ENCODE measurements at places on chromosomes 7 and 10.

GRCh38 chr10:52759154-52759553, 13.4 kb downstream of the MBL2 start:
- no peak for DNase-seq

DNA sequence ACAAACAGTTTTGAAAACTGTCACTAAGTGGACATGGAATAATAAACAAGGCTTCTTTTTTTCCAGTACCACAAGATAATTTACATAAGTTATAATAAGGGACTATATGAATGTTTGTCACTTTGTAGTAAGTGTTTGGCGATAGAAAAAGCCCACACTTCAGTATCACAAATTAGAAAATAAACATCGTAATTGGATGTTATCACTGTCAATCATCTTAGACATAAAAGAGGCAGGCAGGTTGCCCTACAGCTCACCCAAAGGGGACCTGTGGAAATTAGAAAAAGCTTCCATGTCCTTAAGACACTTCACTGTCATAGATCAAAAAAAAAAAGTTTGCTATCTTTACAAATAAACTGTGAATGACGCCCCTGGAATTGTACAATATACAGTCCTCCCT, 3.6 kb upstream of the NOC3L start:
- DNase-seq: no peak

DNA sequence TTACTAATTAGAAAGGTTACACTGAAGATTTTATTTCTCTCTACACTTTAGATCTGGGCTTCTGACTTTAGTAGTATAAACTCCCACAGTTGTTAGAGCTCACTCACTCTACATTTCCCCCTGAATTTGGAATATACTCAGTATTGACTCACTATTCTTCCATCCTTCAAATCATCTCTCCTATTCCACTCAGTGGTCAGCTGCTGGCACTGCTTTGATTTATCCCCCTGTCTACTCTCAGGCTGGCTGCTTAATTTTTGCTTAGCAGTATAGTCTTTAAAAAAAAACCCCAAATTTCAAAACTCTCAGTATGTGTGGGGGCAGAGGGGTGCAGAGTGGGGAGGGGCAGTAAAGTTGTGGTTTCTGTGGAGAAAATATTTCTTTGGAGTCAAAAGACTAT, 68.9 kb downstream of the CDK6 start:
- no peak for DNase-seq

GRCh38 chr7:30996883-30997282, 33.1 kb downstream of the GHRHR start:
- DNase-seq: no peak

GRCh38 chr7:103113164-103113563, 35.7 kb downstream of the NAPEPLD start:
- DNase-seq: no peak

DNA sequence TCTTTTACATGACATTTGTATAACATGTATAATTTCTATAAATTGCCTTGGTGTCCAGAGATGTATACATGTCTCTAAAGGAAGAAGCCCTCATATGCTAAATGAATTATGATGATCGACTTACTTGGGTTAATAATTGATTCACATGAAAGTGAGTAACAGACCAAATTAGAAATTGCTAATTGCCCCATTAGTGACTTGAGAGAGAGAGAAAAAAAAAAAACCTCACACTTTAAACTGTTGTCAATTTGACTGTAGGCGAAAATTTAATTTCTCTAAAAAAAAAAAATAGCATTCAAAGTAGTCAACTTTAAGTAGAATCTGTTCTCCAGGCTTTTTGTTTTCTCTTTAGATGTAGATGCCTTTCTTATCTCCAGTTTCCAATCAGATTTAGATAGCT, 383.3 kb downstream of the SH2D4B start:
- no peak for DNase-seq

GRCh38 chr7:137147338-137147720, 196.2 kb downstream of the PTN start:
- DNase-seq: no peak

- no peak for DNase-seq
Measured at GRCh38 chr10:372566-372965, 237.3 kb downstream of the ZMYND11 start.

DNA sequence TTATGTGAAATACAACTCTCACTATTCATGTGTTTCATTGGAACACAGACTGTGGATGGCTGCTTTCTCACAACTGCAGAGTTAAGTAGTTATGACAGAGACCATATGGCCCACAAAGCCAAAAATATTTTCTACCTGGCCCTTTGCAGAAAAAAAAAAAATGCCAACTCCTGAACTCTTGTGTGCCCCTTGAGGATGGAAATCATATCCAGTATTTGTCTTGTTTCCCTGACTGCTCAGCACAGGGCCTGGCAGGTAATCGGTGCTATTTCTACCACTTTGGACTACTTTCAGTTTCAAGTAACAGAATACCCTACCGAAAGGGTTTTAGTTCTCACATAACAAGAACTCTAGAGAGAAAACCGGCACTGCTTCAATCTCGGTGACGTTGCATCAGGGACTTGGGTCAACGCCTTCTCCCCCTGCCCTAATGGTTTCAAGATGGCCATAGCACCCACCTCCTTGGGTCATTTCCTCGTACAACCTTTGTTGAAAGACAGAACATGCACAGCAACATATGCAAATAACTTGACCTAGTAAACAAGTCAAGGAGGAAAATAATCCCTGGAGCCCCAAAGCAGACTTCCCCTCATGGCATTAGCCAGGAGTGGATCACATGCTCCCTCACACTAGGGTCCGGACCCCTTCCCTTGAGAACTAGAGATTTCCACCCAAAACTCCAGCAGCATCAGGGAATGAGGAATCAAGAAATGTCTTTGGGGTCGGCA, 11.8 kb upstream of the GPNMB start:
- DNase-seq: peak; percentile 40

DNA sequence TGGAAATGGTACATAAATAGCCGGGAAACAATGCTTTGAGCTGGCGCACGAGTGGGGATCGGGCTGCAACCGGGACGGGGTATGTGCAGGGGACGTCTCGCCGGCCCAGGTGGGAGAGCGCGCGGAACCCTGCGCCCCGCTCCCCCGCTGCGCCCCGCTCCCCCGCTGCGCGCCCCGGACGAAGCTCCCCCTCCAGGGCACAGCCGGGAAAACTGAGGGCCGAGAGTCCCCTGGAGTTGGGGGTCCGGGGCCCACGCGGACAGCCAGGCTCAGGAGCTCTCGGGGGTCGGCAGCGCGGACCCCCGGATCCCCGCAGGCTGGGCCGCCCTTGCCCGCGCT, 514 bp downstream of the RADIL start:
- no peak for DNase-seq

- DNase-seq: peak; percentile 21
Measured at GRCh38 chr7:74173491-74173865, 678 bp upstream of the EIF4H start.

GRCh38 chr7:158396982-158397862, 190.4 kb downstream of the PTPRN2 start:
- no peak for DNase-seq

GRCh38 chr10:101778781-101779543, 3.0 kb upstream of the FGF8 start:
- DNase-seq: no peak

DNA sequence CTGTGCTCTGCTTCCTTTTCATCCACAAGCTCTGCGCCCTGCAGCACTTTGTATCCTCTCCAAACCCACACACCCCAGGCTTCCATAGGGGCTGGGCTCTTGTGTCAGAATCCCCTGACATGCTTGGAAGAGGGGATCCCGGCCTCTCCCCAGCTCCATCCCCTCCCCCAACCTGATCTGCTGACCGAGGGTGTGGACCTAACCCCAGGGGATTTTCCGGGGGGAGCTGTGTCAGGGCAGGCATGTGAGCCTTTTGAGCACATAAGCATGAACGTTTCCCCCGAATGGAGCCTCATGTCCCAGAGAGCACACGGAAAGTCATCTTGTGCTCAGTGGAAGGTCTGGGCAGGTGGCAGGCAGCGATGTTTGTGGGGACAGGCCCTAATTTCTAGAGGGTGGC, 17.7 kb downstream of the GPR26 start:
- no peak for DNase-seq

GRCh38 chr10:29151005-29151404, 137.9 kb upstream of the LYZL1 start:
- DNase-seq: no peak

DNA sequence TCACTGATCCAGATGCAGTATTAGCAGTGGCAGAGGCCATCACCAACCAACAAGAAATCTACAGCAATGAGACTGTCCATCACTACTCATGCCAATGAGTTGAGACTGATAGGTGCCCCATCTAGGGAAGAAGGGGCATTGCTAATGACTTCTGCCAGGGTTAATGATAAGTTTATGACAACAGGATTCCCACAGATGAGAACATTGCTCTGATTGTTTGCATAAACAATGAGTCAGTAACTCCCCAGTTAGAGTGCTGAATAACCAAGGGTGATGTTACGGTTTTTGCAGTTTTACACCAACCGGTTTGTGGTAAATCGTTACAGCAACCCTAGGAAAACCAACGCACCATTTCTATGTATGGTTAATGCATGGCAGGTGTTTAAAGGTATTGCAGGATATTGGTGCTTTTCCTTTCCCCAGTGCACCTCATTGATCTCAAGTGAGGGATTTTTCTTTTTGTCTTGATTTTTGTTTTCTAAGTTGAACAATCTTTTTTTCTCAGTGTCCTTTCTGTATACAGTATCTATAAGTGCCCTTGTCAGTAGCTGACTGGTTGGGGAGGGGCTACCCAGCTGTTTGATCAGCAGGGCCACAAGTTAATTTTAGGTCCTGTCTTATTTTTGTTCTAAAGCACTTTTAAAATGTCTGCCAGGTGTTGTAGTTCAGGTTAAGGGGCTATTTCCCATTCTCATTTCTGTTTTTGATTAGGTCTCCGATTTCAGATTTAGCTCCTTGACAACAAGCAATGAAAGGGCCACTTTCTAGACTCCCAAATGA, 3.9 kb upstream of the CSGALNACT2 start:
- DNase-seq: no peak

DNA sequence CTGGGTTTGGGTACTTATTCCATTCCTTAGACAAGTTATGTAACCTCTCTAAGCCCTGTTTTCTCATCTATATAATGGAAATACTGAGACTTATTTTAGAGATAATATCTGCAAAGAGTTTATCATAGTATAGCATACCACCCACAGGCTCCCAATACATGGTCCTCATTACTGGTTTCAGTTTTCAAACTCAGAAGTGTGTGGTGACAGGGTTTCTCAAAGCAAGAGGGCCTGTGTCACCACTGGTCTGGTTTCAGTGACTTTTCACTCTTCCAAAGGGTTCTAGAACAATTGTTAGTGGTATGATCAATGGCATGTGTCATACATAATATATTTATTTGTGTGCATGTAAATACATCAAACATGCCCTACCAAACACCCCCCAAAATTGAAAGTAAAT, 89.2 kb upstream of the BMPER start:
- DNase-seq: no peak

DNA sequence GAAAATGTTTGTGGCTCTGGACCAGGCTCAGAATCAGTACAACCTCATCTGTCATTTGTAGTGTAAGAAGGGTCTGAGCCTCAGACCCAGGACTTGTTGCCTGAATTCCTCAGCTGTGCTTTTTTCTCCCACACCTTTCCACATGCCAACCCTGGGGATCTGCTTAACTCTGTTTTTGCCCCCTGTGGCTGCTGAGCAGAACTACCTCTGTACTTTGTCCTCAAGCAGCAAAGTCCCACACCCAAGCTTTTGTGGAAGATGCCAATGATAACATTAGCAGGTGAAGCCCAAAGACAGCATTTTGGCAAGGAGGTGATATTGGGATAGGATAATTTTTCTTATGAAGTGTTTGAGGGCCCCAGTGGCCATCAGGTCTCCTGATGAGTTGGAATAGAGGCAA, 5.8 kb upstream of the CYP2C18 start:
- DNase-seq: no peak

DNA sequence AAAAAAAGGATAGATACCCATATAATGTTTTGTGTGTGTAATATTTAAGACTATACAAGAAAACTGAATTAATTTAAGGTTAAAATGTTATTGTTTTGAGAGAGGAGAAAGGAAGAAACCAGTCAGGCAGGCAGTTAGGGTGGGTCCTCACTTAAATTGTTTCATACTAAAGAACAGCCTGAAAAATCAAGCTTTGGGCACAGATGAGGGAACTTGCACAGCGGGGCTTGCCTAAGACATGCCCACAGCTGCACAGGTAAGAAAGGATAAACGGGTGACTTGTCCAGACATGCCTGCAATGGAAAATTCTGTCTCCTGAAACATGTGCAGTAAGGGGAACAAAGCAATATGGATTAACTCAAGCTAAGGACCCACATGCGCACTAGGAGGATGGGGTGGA, 158.4 kb downstream of the BBS9 start:
- no peak for DNase-seq

GRCh38 chr10:80552151-80552646, 14.5 kb downstream of the SH2D4B start:
- DNase-seq: peak; percentile 60

DNA sequence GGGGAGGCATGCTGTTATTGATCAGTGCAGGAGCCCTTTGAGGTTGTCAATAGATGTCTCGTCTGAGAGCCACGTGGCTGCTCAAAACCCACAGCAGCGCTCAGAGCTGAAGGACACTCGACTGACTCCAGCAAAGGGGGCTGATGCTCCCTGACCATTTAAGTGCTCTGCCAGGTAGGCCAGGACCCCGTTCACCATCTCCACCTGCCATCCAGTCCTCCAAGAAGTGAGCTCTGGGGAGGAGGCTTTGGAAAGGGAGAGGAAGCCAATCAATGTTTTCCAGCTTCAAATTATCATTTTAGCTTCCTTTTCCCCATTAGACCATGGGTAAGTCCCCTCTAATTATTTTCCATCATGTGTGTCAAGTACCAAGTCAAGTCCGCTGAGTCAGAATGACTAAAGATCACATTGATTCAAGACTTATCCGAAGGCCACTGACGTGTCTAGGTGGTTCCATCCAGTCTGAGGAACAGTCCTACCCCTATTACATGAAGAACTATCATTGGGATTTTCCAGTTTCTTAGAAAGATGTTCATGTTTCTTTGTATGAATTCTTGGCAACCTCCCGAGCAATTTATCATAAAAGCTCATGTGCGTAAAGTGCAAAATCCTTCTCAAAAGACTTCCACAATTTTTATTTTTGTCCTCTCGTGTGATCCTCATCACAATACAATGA, 302.6 kb upstream of the LYZL1 start:
- no peak for DNase-seq

- no peak for DNase-seq
Measured at GRCh38 chr10:65341323-65341925, 1584.4 kb upstream of the LRRTM3 start.

- no peak for DNase-seq
Measured at GRCh38 chr7:4265066-4265465, 417.0 kb upstream of the FOXK1 start.

- no peak for DNase-seq
Measured at GRCh38 chr10:92142512-92142911, 148.4 kb downstream of the CPEB3 start.

GRCh38 chr7:44776211-44776610, 20.3 kb upstream of the PPIA start:
- no peak for DNase-seq

- DNase-seq: no peak
Measured at GRCh38 chr7:29342761-29343160, 148.2 kb downstream of the CHN2 start.

GRCh38 chr10:75030371-75030770, 81.1 kb upstream of the SAMD8 start:
- no peak for DNase-seq

GRCh38 chr7:130901209-130901783, 167.3 kb upstream of the KLF14 start:
- DNase-seq: no peak

All from NCI-H2171 (cell line).